Bronchial epithelial cell (primary cell): ENCODE measurements at places on chromosomes 1 and 21. TPM values are rescaled to one million over a fixed set of nuclear protein-coding genes. Genes with fewer than 3 reads are reported as not detected.

The FAM78B gene
- 0.13 and 0.26 TPM in 2 replicates for total RNA-seq

The GJA5 gene
- 0.13 TPM in 1 of 2 replicates, not detected in the other for total RNA-seq

The KRTAP10-3 gene
- total RNA-seq, result not detected in 2 replicates

DNA sequence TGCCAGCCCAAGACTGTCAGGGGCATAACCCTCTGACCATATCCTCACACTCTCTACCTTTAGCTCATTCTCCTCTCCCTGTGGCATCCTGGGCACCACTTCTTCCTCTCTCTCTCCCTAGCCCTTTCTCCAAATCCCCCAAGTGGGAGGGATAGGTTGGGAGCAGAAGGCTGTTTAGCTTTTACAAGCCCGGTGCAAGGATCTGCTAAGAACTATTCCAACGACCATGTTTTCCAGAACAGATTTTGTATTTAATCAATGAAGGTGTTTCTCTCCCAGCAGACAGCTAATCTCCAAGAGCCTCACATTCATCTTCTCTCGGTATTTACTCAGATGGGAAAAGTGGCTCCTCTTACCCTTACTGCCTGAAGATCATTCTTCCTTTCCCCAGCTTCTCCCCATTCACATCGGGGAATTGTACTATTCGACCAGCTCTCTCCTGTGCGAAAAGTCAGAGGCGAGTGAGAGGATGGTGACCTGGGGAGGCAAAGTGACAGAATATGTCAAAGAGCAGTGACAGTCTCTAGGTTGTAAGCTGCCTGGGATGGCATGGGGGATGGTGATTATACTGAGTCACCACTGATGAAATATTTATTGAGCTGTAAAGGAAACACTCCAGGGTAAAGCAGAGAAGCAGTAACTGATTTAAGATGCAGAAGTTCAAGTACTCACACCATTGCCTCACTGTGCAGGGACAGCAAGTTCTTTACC lies 47.0 kb upstream of the RBM15 start:
- DNase-seq, result peak; percentile 70

DNA sequence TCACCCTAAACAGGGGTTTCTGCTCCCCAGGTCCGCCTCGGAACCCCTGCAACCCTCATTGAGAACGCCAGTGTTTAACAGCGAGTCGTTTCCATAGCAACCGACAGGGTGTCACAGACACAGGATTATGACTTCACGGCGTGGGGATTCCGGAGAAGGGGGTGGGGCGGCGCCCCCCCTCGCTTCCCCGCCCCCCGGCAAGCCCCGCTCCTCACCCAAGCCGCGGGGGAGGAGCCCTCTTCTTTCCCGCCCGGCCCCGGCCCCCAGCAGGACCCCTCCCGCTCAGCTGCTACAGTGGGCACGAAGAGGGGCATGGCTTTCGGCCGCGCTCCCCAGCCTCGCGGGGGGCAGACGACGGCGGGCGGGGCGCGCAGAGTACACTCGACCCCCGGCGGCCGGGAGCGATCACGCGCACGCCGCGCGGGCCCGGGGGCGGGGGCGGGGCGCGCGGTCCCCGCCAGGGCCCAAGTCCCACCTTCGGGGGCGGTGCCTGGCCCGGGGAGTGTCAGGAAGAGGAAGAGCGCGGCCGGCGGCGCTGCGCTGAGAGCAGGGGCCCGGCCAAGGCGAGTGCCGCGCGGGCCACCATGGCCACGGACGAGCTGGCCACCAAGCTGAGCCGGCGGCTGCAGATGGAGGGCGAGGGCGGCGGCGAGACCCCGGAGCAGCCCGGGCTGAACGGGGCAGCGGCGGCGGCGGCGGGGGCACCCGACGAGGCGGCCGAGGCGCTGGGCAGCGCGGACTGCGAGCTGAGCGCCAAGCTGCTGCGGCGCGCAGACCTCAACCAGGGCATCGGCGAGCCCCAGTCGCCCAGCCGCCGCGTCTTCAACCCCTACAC lies at the start of gene EFHD2:
Gene EFHD2, plus strand, starts transcription at position 501 of the 835 bp plus-strand sequence. Its CDS starts 84 bp downstream, at position 585.
- DNase-seq, result peak; percentile 53

DNA sequence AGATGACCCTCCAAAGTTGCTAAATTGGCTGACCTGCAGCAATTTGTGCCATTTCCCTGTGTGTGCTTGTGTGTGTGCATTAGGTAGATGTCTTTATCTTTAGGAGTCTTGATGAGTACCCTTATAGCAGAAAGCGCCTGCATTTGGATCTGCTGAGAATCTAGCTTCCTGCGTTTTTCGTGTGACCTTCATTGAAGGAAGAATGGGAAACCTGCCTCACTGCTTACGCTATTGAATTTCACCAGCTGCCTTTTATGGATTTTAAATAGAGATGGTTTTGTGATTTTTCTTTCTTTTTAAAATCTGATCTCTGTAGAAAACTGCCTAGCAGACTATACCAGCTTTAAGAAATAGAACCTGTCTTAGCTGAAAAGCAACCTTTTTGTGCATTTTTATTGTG lies 124.5 kb downstream of the CACHD1 start:
- no peak for DNase-seq

- DNase-seq, result no peak
These were observed 391.4 kb downstream of the MRPL39 start for GRCh38 chr21:25215698-25216384.

DNA sequence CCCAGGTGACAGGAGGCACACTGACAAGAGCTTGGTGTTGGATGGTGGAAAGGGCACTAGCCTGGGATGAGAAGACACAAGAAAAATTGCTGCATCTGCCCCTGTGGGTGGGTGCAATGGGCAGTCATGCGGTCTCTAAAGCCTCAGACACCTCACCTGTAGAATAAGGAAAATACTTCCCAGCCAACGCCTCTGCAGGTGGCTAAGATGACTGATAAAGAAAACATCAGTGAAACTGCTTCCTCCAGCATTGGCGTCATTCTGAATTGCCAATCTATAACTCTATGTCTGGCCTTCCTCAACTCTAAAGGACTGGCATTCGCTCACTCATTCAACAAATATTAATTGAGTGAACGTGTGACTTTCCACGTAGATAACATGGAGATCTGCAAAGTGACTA lies 100.4 kb upstream of the F3 start:
- DNase-seq, result peak; percentile 98

The C8A gene
- not detected in 2 replicates for total RNA-seq

- DNase-seq, result no peak
These were observed 50.7 kb downstream of the MATN1 start for GRCh38 chr1:30672661-30673060.

- no peak for DNase-seq
These were observed 17.9 kb upstream of the ATP6V1G3 start for GRCh38 chr1:198558402-198558801.

DNA sequence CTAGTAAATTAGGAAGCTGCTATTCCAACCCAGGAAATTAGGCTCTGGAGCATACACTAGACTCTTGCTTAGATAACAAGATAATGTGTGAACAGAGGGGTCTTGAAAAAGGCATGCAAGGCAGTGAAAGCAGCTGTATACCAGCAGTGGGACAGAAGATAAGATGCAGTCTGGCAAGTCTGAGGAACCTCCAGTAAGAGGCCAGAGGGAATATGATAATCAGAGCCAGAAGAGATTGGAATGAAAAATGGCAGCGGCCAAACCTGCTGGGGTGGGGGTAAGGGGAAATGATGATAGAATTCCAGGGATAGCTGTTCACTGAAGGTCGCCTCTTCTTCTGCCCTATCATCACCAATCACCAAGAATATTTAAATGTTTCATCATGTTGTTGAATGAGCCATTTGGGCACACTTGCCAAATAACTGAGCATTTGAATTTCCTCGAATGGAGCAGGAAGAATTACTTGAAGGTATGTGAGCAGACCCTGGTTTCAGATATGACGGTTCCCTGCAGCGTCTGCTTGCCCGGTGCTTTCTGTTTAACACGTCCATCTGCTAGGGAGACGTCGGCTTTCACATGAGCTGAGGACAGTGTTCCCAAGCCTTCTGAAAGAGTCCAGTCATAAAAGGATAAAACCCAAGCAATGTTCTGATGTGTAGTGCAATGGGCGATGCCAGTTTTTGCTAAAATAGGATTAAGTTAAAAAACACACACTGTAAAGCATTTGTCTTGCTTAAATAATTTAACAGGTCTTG lies 173.3 kb downstream of the RWDD3 start:
- DNase-seq, result no peak

DNA sequence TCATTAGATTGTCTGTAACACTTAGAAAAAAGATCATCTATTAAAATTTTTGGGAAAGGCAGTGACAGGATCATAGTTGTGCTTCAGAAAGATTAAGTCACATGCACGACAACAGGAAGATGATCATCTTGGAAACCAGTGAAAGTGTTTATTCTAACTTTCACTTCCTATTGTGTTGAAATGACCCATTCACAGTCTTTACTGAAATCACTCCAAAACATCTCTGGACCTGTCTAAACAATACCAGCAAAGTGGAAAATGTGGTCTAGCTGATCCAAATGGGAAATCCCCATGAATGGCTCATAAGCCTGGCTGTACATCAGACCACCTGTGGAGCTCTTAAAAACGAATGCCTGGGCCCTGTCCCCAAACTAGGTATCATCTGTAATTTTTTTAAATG lies 111.1 kb upstream of the ETV3 start:
- peak; percentile 48 for DNase-seq

The PRAMEF5 gene
- not detected in 2 replicates for total RNA-seq

The TACSTD2 gene
- total RNA-seq, result 124 and 246 TPM in 2 replicates

DNA sequence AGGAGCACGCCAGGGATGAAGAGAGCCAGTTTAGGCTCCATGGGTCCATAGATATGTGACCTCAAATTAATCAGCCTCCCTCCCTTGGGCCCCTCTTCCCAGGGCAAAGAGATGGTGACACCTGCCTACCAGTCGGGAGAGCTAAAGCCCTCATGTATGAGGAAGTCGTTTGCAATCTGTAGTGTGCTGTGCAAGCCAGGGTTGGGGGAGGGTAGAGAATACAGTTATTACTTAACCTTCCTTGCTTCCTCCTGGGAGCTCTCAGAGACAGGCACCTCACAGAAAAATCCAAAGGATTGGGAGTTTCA lies 4.0 kb downstream of the PGLYRP4 start:
- no peak for DNase-seq

DNA sequence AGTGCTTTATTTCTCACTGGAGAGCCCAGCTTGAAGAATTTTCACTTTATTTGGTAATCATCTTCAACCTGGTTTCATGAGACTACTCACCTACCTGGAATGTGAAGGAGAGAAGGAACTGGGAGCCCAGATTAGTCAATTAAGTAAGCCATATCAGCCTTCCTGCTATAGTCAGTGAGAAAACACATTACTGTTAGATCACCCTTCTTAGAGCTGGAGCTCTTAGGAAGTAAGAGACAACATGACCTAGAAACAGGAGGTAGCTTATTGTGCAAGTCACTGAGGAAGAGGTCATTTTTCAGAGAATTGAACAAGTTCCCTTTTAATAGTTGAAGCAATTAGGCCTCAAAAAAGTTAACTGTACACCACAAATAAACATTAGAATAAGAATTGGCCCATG lies 49.2 kb upstream of the TEKT2 start:
- DNase-seq, result peak; percentile 97

GRCh38 chr21:39037807-39038405 lies 145.3 kb downstream of the PSMG1 start:
- DNase-seq, result peak; percentile 60

DNA sequence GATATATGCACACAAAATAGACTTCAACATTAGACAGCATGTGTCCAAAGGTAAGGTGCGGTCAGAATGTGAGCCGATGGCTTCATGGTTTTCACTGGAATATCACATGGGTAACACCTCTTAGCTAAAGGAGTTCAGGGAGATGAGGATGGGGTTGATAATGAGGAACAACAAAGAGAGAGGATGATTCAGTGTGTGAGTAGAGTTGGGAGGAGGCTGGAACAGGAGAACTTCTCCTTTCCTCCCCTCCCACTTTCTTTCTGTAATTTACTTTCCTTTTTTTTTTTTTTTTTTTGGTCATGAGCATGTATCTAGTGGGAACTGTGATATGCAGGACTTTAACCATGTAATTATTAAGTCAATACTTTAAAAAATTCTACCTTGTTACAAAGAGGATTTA lies 99.4 kb downstream of the FASLG start:
- peak; percentile 54 for DNase-seq

GRCh38 chr1:55622074-55622473 lies 406.9 kb upstream of the USP24 start:
- DNase-seq, result no peak

DNA sequence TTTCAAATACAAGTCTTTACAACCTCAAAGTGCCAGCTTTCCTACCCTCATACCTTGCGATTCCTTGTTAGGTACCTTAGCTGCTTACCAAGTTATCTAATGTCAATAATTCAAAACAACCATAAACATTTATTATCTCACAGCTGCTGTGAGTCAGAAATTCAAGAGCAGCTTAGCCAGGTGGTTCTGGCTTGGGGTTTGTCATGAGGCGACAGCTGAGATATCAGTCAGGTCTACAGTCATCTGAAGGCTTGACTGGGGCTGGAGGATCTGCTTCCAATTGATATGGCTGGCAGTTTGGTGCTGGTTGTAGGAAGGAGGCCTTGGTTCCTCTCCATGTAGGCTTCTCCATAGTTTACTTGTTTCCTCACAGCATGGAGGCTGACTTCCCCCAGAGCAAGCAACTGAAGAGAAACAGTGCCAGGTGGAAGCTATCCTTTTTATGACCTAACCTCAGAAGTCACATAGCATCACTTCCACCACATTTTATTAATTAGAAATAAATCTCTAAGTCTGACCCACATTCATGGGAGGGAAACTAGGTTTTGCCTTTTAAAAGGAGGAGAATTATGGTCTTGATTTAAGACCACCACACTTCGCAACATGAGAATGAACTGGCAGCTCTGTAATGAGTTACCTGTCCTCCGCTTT lies 103.3 kb upstream of the FGGY start:
- DNase-seq, result no peak

DNA sequence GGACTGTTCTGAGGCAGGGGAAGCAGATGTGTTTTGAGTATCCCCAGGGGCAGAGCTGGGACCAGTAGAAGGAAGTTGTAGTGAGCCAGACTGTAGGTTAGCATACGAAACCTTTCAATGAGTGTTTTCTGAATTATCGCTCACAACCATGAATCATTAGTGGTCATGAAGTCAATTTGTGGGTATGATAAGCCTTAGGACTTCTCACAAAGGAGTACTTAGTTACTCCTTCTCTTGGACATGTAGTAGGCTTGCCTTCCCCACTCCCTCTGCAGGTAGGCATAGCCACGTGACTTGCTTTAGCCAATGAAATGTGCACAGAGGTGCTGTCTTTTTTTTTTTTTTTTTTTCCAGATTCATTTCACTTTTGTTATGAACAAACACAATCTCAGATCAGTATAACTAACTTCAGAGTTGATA lies 23.9 kb upstream of the FAAH start:
- peak; percentile 89 for DNase-seq
